Calu3 (cell line): ENCODE measurements at places on chromosomes 16 and 17. TPM values are rescaled to one million over a fixed set of nuclear protein-coding genes. Genes with fewer than 3 reads are reported as not detected.

DNA sequence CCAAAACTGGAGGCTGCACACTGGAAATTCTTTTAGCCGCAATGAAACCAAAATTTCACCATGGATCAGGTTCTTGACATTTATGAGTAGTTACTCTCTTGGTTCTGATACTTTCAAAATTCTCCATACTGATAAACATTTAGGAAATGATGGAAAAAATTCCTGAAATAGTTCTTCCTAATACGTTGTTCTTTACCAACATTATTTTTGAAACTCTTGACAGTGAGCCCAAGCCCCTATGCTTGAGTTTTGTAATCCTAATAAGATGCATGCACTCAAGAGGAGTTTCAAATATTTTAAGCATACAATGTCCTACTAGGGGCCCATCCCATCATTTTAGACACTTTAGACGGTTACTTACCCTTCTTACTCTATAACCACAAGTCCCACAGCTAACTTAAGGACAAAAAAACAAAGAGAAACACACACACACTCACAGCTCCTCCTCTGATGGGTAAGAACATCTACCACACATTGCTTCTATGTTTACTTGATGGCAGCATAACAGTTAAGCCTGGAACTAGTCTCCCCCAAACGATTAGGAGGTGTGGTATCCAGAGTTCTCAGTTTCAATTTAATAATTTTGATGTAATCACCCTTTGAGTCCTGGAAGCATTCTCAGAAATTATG lies 3.7 kb downstream of the VEZF1 start:
- no peaks in the 10 kb centered on the region for H3K27me3 ChIP-seq
- no peak overlapping the region for H3K27ac ChIP-seq
- no peak overlapping the region for H3K4me3 ChIP-seq

DNA sequence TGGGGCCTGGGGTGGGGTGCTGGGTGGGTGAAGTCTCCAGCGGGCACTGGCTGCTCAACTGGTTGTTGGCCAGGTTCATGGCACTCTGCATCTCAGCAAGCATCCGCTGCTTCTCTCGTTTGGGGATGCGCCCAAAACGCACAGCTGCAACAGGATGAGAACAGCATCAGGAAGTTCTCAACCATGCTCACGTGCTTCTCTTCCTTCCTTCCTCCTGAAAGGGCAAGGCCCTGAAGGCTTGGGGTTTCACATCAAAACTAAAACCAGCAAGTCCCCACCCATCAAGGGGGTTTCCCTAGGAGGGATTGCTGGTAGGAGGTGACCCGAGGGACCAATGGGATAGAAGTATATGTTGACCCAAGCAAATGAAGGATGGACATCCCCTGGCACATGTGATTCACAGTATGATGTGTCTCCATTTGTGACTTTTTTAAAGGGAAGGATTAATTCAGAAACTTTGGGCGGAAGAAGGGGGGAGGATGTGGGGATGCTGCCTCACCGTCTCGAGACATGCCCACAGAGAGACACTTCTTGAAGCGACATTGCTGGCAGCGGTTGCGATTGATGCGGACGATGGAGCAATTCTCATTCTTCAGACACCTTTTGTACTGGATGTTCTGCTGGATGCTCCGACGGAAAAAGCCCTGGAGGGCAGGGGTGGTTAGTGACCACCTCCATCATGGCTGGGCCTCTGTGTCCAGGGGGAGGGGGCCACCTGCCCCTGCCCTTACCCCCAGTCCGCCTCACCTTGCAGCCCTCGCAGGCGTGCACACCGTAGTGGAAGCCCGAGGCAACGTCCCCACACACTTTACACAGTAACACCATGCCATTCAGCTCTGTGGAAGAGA lies 4.2 kb downstream of the NR1D1 start:
- no peak overlapping the region for H3K4me3 ChIP-seq
- no peak overlapping the region for H3K27ac ChIP-seq
- DNase-seq = no peak

GRCh38 chr17:39774047-39774446 lies 36.3 kb downstream of the GRB7 start:
- DNase-seq = peak; percentile 85
- peaks cover 60% of the 10 kb centered on the region for H3K4me1 ChIP-seq
- H3K27me3 ChIP-seq = no peaks in the 10 kb centered on the region
- H3K27ac ChIP-seq = no peak overlapping the region
- H3K36me3 ChIP-seq = peaks cover 9% of the 10 kb centered on the region

DNA sequence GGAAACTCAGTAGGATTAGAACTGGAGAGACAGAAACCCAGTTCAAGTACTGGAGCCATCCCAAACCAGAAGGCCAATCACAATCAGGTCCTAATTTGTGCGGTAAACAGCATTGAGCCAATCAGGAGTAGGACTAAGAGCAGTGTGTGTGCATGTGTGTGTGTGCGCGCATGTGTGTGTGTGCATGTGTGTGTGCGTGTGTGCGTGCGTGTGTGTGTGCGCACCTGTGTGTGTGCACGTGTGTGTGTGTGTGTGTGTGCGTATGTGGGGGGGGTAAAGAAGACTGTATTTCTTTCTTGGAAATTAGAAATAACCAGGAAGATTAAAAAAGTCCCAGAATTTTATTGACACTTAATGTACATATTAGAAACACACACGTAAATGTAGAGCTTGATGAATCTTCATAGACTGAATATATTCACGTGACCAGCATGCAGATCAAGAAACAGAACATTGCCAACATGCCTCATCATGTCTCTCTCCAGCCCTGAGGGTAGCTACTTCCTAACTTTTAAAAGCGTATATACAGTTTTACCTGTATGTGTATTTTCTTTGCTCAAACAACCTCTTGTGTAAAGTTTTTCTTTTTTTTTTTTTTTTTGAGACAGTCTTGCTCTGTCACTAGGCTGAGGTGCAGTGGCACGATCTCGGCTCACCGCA lies 919 bp upstream of the DHRS7C start:
- no peak overlapping the region for H3K27ac ChIP-seq
- H3K4me3 ChIP-seq = no peak overlapping the region
- no peak for DNase-seq
- H3K4me1 ChIP-seq = no peaks in the 10 kb centered on the region

GRCh38 chr16:17843905-17844304 lies 373.1 kb upstream of the XYLT1 start:
- no peaks in the 10 kb centered on the region for H3K36me3 ChIP-seq
- no peaks in the 10 kb centered on the region for H3K4me1 ChIP-seq
- no peaks in the 10 kb centered on the region for H3K27me3 ChIP-seq
- no peak for DNase-seq
- no peak overlapping the region for H3K27ac ChIP-seq

DNA sequence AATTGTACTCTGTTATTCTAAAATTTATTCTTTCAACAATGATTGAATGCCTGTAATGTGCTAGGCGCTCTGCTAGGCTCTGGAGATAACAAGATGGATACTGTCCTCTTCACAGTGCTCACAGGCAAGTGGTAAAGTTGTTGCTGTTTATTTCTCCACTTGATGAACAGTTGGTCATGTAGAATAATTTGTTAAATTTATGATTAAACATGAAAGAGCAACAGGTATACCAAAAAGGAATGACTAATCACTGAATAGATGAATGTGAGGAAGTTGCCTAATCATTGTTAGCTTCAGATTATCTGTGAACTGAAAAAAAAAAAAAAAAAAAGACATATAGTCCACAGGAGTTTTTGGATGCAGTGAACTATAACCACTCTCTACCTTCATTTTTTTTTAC lies 62.3 kb downstream of the NFATC3 start:
- peaks cover 1% of the 10 kb centered on the region for H3K4me1 ChIP-seq
- no peak overlapping the region for H3K27ac ChIP-seq
- no peaks in the 10 kb centered on the region for H3K27me3 ChIP-seq

DNA sequence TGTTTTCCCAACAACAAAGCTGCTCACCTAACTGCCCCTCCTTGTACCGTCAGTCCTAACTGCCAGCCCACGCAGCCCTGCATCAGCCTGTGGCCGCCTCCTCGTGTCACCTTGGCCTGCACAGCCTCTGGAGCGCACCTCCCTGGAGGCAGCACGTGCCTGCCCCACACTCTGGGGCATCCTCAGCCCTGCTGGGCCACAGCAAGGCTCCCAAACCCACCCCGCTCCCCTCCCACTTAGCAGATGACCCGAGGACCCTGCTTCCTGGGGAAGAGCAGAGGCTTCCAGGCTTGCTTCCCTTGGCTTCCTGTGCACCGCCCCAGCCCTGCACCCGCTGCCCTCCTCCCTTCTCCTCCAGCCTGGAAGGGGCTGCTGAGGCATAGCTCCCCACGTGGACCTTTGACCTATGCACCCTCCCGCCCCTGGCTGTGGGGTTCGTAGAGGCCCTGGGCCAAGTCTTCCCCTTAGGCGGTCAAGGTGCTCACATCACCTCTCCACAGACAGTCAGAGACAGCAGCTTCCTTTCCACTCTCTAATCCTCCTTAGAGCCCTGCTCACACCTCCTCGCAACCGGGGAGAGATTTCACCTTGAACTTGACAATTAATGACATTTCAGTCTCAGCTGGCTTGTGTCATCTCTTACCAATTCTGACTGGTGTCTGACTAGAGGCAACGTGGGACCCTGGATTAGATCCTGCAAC lies 115.0 kb downstream of the MGAT5B start:
- no peaks in the 10 kb centered on the region for H3K36me3 ChIP-seq
- peaks cover 5% of the 10 kb centered on the region for H3K4me1 ChIP-seq
- DNase-seq = no peak
- H3K27me3 ChIP-seq = peaks cover 61% of the 10 kb centered on the region
- H3K4me3 ChIP-seq = no peak overlapping the region

DNA sequence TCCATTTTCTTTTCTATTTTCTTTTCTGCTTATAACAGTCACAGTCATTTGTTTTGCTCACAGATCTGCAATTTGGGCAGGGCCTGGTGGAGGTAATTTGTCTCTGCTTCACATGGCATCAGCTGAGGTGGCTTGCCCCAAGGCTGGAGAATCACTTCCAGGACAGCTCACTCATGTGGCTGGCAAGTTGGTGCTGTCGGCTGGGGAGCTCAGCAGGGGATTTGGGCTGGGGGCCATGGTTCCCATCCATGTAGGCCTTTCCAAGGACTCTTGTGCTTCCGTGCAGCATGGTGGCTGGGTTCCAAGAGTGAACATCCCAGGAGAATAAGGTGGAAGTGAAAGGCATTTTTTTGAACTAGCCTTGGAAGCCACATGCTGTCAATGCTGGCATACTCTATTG lies 85.7 kb downstream of the MGAT5B start:
- H3K27me3 ChIP-seq = peaks cover 75% of the 10 kb centered on the region

DNA sequence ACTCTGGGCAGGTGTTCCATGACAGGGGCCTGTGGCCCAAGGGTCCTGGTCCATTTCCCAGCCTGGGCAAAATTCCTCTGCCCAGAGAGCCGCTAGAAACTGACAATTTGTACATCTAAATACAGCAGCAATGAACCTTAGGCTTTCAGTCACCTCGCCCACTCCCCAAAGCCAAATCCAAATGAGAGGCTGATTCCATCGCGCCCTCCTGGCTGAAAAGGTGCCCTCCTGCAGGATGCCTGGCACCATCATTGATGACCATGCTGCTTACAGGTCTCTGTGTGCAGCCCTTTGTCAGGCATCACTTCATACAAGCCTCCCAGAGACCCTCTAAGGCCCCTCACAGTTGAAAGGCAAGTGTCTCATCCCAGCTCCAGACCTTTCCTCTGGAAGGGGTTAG lies 114.7 kb downstream of the C16orf78 start:
- H3K4me3 ChIP-seq = no peak overlapping the region
- peaks cover 89% of the 10 kb centered on the region for H3K27me3 ChIP-seq
- H3K36me3 ChIP-seq = peaks cover 5% of the 10 kb centered on the region
- no peak overlapping the region for H3K27ac ChIP-seq
- H3K4me1 ChIP-seq = no peaks in the 10 kb centered on the region
- no peak for DNase-seq

GRCh38 chr17:10735251-10735650 lies 5.4 kb upstream of the TMEM220 start:
- peaks cover 57% of the 10 kb centered on the region for H3K27me3 ChIP-seq
- H3K4me1 ChIP-seq = peaks cover 24% of the 10 kb centered on the region
- no peak overlapping the region for H3K27ac ChIP-seq
- H3K36me3 ChIP-seq = no peaks in the 10 kb centered on the region
- no peak for DNase-seq

DNA sequence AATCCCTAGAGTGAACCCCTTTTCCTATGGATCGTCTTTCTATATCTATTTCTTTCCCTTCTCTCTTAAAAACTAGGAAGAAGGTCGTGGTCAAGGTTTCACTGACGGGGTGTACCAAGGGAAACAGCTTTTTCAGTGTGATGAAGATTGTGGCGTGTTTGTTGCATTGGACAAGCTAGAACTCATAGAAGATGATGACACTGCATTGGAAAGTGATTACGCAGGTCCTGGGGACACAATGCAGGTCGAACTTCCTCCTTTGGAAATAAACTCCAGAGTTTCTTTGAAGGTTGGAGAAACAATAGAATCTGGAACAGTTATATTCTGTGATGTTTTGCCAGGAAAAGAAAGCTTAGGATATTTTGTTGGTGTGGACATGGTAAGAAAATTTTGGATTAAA lies 9.6 kb downstream of the CYLD start:
- no peak overlapping the region for H3K4me3 ChIP-seq
- H3K36me3 ChIP-seq = no peaks in the 10 kb centered on the region
- no peaks in the 10 kb centered on the region for H3K4me1 ChIP-seq
- no peaks in the 10 kb centered on the region for H3K27me3 ChIP-seq

DNA sequence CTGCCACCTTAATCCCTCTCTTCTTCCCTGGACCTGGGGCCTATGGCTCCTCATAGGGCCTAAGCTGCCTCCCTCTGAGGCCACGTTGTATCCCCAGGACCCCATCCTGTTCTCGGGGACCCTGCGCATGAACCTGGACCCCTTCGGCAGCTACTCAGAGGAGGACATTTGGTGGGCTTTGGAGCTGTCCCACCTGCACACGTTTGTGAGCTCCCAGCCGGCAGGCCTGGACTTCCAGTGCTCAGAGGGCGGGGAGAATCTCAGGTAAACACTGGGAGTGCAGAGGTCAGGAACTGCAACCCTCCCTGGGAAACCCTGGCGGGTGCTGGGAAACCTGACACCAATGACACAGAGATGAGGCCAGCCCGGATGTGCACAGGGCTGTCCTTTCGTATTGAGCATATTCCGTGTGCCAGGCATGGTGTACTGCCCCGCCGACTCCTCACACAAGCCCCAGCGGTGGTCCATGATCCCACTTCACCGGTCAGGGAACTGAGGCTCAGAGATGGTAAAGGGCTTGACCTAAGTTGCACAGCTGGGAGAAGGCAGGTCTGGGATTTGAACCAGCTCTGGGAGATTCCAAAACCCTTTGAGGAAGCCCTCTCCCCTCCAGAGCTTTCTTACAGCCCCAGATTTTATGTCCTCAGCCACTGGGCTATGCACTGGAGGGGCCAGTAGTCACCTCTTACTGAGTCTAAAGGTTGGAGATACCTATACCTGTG lies 22.9 kb downstream of the ANKRD40 start:
- peaks cover 73% of the 10 kb centered on the region for H3K4me1 ChIP-seq
- no peak overlapping the region for H3K27ac ChIP-seq
- no peak overlapping the region for H3K4me3 ChIP-seq
- H3K27me3 ChIP-seq = no peaks in the 10 kb centered on the region

Gene PVALEF
- not detected in 2 replicates for total RNA-seq

Gene IGFALS
- total RNA-seq = not detected in 2 replicates

Gene KRT9
- total RNA-seq = not detected in 2 replicates

Gene PLD6
- 2.9 and 3.0 TPM in 2 replicates for total RNA-seq

Gene CRHR1
- not detected in 2 replicates for total RNA-seq

Gene RPS2
- total RNA-seq = 2,674 and 2,950 TPM in 2 replicates

Gene TEX14
- total RNA-seq = 0.07 TPM in 2 replicates

Gene SLC47A1
- total RNA-seq = not detected in 2 replicates

Gene GAS2L2
- not detected in 2 replicates for total RNA-seq
